ENCODE measurements at places on chromosomes 13 and 19.

- DNase-seq = peak; percentile 82
Observed at GRCh38 chr19:11446652-11447301, 11.3 kb downstream of the PRKCSH start.

- DNase-seq = no peak
Observed at GRCh38 chr13:20416223-20416745, 109.4 kb downstream of the CRYL1 start.

GRCh38 chr13:59444210-59444857 lies 719.4 kb downstream of the DIAPH3 start:
- DNase-seq = no peak

DNA sequence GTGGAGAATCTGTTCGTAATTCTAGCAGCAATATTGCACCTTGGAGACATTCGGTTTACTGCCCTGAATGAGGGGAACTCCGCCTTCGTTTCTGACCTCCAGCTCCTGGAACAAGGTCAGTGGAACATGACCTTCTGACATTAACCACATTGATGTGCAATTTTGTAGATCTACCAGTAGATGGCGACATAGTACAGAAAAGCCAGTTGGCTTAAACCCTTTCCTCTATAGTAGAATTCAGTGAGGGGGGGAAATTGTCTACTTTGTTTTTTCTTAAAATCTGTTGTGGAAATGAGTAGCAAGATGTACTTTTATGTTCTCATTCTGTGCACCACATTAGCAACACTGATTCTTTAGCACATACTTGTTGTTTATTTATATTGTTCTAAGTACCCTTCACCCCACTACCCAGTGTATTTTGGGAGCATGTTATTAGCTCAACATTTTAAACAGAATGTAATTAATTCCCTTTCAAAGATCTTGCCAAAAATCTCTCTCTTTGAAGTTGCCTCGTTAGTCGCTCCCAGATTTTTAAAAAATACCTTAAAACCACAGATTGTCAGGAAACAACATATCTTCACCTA lies 332.2 kb downstream of the MYO16 start:
- DNase-seq = peak; percentile 28

DNA sequence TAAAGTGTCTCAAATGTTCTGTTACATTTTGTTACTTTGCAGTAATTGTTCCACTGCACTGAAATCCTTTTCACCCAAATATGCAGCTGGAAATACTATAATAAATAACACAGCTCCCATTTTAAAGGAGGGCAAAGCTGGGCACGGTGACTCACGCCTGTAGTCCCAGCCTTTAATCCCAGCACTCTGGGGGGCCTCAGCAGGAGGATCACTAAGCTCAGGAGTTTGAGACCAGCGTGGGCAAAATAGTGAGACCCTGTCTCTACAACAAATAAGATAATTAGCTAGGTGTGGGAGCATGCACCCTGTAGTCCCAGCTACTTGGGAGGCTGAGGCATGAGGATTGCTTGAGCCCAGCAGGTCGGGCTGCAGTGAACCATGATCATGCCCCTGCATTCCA lies 7.5 kb upstream of the UBAC2 start:
- no peak for DNase-seq

- DNase-seq = no peak
Observed at GRCh38 chr13:49502954-49503353, 7.2 kb downstream of the PHF11 start.

GRCh38 chr19:33621811-33622504 lies at the start of gene CHST8:
Gene CHST8 (plus strand): TSS chr19:33621953. CDS start chr19:33689262, 67,309 bp downstream.
- DNase-seq = peak; percentile 84

DNA sequence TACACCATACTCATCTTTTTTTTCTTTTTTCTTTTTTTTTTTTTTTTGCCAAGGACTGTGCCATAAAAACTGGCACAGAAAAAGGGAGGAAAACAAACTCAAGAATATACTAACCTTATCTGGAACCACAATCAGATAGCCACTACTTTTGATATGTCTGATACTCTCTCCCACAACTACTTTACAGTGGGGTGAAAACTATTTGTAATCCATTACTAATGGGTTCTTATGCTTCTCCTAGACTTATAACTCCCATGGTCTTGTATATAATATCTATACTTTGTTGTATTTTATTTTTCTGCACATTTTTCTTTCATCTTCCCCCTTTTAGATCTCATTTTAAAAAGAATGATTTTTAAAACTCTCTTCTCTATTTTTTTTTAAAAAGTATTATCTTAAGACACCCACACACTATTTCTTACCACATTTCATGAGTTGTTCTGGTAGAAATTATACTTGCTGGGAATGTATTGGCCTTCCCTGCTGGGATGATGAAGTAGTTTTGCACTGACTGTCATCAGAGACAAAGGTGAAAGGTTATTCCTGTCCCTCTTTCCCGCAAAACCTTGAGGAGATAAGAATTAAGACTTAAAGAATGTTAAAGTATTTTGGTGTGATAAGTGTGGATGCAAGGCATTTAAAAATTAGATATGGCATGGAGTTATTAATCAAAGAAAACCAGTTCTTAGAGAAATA lies 146.7 kb upstream of the KLF12 start:
- DNase-seq = no peak

DNA sequence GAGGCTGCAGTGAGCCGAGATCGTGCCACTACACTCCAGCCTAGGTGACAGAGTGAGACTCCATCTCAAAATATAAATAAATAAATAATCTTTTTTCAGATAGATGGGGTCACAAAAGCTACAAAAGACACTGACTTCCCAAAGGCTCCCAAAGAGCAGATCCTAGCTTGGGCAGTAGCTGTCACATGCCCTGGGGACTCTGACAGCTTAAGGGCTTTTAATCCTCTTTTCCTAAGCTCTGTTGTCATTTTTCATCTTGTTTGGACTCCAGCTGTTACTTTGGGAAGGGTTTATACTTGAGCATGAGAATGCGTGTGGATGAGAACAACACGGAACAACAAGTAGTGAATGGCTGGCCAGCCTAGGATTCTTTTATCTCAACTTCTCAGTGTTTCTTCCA lies 231.7 kb downstream of the MZT1 start:
- no peak for DNase-seq

GRCh38 chr13:34156841-34157365 lies 339.0 kb downstream of the RFC3 start:
- DNase-seq = peak; percentile 7

Data from nephron progenitor cell (in vitro differentiated cells).